K562 (cell line): ENCODE measurements at places on chromosomes 1 and 21. TPM values are rescaled to one million over a fixed set of nuclear protein-coding genes. Genes with fewer than 3 reads are reported as not detected.

The DIO1 gene
- not detected in 2 replicates for total RNA-seq

DNA sequence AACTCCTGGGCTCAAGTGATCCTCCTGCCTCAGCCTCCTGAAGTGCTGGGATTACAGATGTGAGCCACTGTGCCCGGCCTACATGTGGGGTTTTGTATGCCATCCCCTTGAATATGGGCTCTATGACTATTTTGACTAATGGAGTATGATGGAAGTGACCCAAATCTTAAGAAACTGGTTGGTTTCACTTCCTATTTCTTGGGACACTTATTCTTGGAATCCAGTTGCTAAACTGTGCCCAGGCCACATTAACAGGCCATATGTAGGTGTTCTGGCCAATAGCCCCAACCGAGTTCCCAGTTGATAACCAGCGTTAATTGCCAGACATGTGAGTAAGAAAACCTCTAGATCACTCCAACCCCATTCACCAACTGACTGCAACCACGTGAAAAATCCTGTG is 36.3 kb upstream of the CLIC4 start:
- peak; percentile 4 for DNase-seq

DNA sequence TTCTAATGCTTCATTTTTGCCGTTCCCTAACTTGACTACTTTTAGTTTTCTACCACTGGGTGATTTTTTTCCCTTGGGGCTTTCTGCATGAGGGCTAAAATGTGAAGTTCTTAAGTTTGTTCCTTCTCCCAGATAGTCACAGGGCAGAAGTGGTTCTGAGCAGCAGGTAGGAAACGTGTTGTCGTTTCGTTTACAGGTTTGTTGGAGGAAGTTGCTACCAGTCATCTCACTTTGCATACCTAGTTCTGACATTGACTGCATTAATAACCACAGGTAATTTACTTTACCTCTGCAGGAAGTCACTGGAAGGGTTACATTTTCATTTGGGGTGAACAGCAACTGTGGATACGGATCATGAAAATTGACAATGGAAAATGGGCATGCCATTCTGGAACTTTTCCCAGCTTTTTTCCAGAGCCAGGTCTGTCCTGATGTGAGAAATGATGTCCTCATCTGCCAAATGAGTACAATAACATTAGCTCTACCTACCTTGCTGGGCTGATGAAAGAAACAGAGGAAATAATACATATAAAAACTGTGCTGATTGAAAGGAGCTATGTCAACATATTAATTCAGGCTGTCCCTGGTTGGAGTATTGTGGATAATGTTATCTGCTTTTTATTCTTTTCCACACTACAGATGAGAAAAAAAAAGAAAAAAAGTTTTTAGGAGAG is 94.2 kb downstream of the DISC1 start:
- DNase-seq: no peak

DNA sequence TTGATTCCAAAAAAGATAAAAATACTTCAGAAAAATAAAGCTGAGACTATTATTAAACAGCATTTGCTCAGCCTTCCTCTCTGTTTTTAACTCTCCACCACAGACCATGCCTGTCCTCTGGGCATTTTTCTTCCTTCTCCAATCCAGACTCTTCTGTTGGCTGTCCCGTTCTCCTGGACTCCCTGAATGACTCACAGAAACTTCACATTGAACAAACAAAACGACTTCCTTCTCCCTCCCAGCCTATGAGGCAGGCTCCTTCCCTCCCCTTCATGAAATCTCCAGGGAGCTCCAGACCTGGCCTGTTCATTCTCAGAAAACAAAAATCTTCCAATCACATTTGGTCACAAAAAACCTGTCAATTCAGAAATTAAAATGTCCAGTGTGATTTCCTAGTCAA is 421.3 kb downstream of the NPHP4 start:
- DNase-seq: no peak

DNA sequence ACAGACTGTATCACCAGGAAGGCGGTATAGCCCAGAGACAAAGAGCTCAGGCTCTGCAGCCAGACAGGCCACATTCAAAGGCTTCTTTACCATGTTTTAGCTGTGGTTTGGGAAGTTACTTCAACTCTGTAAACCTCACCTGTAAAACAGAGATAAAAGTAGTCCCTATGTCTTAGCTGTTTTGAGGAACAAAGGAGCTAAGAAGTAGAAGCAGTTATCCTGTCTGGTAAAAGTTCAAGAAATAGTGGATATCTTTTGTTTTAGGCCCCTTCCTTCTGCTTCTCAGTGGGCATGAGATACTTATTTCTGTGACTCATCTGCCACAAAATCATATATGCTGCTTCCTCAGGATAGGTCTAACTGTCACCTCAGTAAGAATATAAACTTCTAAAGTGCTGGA is 6.5 kb downstream of the CD34 start:
- DNase-seq: no peak

GRCh38 chr1:165240492-165240891 is 116.0 kb downstream of the LMX1A start:
- no peak for DNase-seq

The AIRE gene
- not detected in 2 replicates for total RNA-seq

The SZT2 gene
- total RNA-seq: 27.0 and 31.0 TPM in 2 replicates

DNA sequence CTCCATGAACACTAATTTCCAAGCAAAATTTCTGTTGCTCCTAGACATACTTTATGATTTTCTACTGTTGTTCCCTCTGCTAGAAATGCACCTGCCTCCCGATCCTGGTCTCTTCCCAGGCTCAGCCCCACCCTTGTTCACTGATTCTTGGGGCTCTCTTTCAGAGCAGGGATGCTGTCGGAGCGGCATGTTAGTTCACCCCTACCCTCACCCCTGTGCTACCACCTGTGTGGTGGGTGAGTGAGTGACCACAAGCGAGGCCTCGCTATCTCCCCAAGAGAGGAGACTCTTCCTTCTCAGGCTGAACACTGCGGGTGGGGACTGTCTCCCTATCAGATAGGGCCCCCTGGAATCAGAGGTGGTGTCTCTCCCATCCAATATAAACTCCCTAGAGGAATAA is 4.9 kb upstream of the S100A8 start:
- no peak for DNase-seq

The CA6 gene
- not detected in 2 replicates for total RNA-seq

DNA sequence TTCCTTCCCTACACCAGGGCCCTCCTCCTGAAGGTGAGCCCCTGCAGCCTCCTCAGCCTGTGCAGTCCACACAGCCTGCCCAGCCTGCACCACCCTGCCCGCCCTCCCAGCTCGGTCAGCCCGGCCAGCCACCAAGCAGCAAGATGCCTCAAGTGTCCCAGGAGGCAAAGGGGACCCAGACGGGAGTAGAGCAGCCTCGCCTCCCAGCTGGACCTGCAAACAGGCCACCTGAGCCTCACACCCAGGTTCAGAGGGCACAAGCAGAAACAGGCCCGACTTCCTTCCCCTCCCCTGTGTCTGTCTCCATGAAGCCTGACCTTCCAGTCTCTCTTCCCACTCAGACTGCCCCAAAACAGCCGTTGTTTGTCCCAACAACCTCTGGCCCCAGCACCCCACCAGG is 38.8 kb downstream of the ZBTB17 start:
- DNase-seq: no peak

GRCh38 chr1:32247452-32247851 is 430 bp downstream of the FAM167B start:
- DNase-seq: no peak

- DNase-seq: no peak
Observed at GRCh38 chr1:76843821-76844464, 23.3 kb upstream of the ST6GALNAC5 start.

GRCh38 chr1:226656601-226657277 is 82.3 kb downstream of the ITPKB start:
- no peak for DNase-seq

The ALG14 gene
- 6.1 and 8.6 TPM in 2 replicates for total RNA-seq

DNA sequence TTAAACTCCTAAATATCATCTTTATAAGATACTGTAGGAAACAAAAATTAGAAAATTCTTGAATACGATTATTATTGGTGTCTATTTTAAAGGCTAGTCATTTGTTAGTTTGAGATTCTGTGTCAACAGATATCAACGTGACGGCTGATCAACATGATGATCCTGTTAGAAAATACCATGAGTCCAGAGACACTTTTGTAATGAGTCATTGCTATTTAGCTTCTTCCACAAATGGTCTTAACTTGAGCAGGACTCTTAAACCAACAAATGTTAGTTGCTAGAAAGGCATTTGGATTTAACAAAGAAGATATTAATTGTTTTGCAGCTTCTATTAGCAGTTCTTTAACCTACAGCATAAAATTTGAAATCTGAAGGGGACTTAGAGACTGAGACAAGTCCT is 131.2 kb downstream of the TGFB2 start:
- DNase-seq: no peak

- no peak for DNase-seq
Observed at GRCh38 chr1:230858236-230858820, 10.0 kb downstream of the C1orf198 start.

DNA sequence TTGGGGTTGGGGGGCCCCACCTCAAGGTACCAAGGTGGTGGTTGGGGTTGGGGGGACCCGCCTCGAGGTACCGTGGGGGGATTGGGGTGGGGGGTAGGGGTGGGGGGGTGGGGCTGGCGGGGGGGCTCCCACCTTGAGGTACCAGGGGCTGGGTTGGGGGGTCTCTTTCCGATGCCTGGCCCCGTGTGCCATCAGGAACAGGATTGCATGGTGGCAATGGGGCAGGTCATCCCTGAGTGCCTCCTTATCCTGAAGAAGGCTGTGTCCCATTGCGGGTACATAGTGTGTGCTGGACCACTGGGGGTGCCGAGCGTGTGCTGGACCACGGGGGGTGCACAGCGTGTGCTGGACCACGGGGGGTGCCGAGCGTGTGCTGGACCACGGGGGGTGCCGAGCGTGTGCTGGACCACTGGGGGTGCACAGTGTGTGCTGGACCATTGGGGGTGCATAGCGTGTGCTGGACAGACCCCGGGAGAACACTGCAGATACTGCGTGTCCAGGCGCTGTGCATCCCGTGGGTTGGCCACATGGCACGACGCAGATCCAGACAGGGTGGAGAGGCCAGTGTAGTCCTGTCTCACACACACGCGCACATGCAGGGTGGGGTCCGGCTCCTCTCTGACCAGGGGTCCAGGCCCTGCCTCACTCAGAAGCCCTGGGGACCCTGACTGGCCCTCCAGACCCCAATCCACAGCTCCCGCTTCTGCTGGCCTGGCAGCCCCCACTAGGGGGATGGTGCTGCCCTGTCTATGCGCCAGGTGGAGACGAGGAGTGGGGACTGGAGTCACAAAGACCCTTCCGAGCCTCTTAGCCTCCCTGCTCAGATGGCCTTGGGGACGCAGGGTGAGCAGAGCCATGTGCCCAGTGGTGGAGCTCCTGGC is 4.2 kb downstream of the SCNN1D start:
- DNase-seq: no peak

- no peak for DNase-seq
Observed at GRCh38 chr1:230712470-230712942, 1.4 kb downstream of the AGT start.

The REN gene
- 1.7 and 1.9 TPM in 2 replicates for total RNA-seq

The CFAP74 gene
- not detected in 2 replicates for total RNA-seq

The SNX27 gene
- 15.3 and 18.7 TPM in 2 replicates for total RNA-seq

- no peak for DNase-seq
Observed at GRCh38 chr21:41321211-41321907, 4.8 kb downstream of the FAM3B start.

DNA sequence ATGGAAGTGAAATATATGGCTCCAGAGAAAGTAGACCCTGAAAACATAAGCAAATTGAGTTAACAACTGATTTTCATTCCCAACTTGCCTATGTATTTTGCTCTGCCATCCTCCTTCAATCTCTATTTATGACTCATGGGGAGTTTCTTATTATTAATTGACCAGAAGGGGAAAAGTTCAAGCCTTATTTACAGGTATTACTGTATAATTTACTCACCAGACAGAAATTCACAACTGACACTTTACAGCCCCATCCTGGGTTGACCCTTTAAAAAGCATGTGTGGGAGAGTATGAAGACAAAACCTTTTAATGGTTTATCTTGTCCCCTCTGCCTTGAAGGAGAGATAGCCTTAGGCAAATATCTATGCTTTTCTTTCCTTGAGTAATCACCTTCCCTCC is 39.8 kb upstream of the C1orf53 start:
- DNase-seq: no peak

- no peak for DNase-seq
Observed at GRCh38 chr1:6914706-6915105, 129.5 kb downstream of the CAMTA1 start.

DNA sequence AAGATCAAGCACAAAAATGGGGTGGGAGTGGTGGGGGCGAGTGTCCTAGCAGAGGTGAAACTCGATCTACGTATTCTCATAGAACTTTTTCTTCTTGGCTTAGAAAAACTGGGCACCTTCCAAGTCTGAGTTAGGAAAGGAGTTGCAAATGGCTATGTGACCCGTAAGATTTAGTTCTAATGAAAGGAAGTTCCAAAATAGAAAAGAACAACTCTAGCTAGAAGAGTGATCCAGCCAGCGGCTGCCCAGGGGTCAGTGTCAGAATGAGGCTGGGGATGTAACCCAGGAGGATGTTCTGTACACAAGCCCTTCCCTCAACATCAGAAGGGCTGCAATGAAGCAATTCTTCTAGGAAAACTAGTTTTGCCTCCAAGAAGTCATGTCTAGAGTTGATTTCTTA is 5.2 kb downstream of the MTARC1 start:
- DNase-seq: no peak

- peak; percentile 93 for DNase-seq
Observed at GRCh38 chr1:207050480-207051190, 373 bp downstream of the YOD1 start.

GRCh38 chr1:171422511-171422910 is 62.8 kb upstream of the PRRC2C start:
- no peak for DNase-seq

The MAD2L2 gene
- 211 and 212 TPM in 2 replicates for total RNA-seq

GRCh38 chr1:91450260-91450659 is 45.6 kb upstream of the HFM1 start:
- no peak for DNase-seq

The CCDC24 gene
- total RNA-seq: 4.4 and 5.2 TPM in 2 replicates

- no peak for DNase-seq
Observed at GRCh38 chr1:9751971-9752370, 71.8 kb downstream of the CLSTN1 start.

GRCh38 chr1:228364068-228364705 is 42.4 kb downstream of the TRIM11 start:
- no peak for DNase-seq

GRCh38 chr1:38327559-38327973 is 281.0 kb upstream of the POU3F1 start:
- DNase-seq: no peak

- no peak for DNase-seq
Observed at GRCh38 chr1:198185146-198185545, 28.3 kb downstream of the NEK7 start.

GRCh38 chr1:25433389-25434186 is 2.9 kb downstream of the MACO1 start:
- DNase-seq: no peak

GRCh38 chr1:219931033-219931432 is 2.7 kb upstream of the SLC30A10 start:
- DNase-seq: no peak

DNA sequence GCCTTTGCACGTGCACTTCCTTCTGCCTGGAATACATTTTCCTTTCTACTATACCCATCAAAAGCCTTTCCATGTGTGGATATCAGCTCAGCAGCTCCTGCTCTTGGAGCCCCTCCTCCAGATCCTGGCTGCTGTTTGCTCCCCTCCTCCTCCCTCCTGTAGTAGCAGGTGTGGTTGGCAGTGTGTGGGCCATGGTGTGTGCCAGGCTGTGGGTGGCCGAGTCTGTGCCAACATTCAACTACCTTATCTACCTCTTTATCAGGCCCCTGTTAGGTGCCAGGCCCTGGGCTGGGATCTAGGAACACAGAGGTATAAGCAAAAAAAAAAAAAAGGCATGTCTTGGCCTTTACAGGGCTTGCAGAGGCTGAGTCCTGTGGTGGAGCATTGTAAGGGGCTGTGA is 180.6 kb upstream of the JUN start:
- no peak for DNase-seq

- no peak for DNase-seq
Observed at GRCh38 chr1:195717651-195718050, 890.6 kb downstream of the KCNT2 start.
